ENCODE measurements at places on chromosomes 4 and X.

DNA sequence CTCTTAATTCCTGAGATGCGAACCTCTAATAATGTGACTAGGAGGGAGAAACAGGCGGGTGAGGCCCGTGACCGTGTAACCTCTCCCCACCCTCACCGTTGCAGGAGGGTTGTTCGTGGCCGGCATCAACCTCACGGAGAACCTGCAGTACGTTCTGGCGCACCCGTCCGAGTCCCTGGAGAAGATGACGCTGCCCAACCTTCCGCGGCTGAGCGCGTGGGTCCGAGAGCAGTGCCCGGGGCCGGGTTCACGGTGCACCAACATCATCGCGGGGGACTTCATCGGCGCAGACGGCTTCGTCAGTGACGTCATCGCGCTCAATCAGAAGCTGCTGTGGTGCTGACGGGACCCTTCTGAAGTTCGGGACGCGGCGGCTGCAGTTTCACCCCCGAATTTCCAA lies 17.8 kb downstream of the PLCXD1 start:
- DNase-seq, result no peak

- no peak for DNase-seq
Observed at GRCh38 chrX:19852014-19853005, 35.1 kb downstream of the SH3KBP1 start.

DNA sequence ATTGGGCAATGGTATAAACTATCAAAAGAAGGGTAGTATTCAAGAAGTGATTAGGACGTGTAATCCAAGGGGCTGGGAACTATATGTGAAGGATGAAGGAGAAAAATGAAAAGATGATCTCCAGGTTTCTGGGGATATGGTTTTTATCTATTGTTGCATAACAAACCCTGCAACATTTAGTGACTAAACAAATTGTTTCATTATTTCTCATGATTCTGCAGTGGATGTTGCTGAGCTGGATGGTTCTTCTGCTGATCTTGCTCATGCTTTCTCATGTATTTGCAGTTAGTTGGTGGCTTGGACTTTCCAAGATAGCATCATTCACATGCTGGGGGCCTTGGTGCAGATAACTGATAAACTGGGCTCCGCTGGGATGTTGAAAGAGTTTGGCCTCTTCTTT lies 29.1 kb downstream of the PHOX2B start:
- DNase-seq, result no peak

DNA sequence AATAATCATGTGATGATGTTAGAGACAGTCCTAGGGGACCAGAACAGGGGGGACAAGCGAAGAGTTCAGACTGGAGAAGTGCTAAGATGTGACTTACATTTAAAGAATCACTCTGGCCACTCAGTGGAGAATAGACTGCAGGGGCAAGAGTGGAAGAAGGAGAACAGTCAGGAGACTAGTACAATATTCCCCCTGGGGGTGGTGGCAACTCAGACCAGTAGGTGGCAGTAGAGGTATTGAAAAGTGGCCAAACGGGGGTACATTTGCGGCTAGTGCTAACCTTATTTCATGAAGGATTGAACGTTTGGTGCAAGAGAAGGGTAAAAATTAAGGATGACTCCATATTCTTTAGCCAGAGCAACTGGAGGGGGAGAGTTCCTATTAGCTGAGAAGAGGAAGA lies 2.7 kb upstream of the BMX start:
- DNase-seq, result peak; percentile 16

GRCh38 chr4:112138538-112138937 lies 6.7 kb upstream of the FAM241A start:
- DNase-seq, result no peak

DNA sequence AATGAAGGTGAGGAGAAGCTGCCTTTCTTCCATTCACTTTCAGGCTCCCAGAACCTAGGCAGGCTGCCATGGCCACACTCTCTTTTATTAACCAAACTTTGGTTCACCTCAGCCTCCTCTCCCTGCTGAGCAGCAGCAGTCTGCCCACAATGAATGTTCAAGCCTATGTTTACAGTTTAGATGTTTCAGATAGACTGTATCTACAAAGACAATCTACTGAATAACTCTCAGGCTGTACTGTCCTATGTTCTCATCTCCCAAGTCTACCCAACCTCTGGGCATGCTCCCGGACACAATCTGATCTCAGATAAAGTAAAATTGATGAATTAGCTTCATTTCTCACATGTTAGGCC lies 59.2 kb upstream of the TMEM164 start:
- no peak for DNase-seq

DNA sequence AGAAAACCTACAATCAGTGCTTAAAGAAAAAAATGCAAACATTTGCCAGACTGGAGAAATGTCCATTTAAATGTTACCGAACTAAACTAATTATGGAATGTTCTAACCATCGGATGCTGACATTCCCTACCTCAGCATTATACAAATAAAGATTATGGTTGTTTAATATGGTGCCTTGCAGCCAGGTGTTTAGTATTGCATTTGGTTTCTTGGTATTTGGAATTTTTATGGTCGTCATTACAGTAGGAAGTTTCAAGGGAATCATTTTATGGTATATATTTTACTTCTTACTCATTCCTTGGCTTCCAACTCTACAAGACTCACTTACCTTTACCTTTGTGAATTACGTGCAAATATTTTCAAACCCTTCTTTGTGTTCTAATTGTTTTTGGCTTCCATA lies 103.1 kb upstream of the PNPLA4 start:
- DNase-seq, result no peak

DNA sequence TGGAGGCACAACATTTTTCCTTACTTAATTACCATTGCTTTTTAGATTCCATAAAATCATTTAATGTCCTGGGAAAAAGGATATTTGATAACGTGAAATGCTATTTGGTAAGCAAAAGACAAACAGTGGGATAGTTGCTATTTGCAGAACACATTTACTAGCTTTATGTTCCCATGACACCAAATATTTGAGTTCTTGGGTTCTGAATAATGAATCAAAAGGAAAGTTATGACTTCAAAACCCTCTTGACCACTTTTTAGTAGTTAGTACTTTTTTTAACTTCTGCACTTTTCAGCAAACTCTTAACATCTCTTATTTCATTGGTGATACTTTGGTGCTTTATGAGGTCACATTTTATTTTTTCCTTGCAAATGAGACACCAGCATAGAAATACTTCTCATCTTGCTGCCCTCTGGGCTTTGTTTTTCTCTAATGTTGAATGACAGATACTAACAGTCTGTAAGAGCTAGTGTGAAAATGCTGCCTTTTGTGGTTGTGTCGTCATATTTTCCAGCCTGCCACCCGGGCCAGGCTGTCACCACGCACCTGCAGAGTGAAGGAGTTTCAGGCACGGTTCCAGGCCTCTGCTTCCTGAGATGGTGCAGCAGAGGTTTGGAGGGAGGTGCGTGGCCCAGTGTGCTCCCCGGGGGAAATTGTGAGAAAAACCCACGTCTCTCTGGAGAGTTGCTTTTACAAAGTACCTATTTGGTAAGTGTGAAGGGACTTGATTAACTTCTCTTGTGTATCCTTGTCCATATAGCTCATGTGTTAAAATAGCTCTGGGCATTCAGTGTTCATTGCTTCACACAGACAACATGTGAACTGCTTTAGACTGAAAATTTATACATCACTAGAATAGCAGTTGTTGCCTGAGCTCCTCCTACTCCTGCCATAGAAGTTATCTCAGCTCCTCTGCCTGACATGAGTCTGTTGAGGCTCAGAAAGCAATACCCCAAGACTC lies 34.7 kb downstream of the MSL3 start:
- DNase-seq, result peak; percentile 46

- DNase-seq, result no peak
Observed at GRCh38 chrX:15849555-15849954, 5.1 kb downstream of the AP1S2 start.

DNA sequence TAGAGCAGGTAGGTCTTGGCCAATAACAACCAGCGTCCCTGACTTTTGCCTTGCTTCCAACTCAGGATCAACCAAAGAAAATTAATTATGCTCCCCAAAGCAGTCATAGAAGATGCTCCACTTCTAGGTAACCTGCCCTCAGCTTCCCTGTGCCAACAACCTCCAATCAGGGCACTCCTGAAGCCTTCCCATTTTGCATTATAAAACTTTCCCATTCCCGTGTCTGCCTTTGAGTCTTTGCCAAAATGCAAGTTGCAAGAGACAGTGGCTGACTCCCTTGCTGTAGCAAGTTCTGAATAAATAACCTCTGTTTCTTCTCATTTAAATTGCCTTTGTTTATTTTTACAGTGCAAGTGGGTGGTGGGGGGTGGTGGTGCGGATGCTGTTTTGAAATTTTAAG lies 418.0 kb downstream of the PACRGL start:
- DNase-seq, result no peak

- no peak for DNase-seq
Observed at GRCh38 chr4:21451032-21451431, 497.5 kb downstream of the KCNIP4 start.

GRCh38 chrX:154719132-154719675 lies 31.7 kb downstream of the GAB3 start:
- DNase-seq, result no peak
